ENCODE measurements at places on chromosomes 2 and 18.

DNA sequence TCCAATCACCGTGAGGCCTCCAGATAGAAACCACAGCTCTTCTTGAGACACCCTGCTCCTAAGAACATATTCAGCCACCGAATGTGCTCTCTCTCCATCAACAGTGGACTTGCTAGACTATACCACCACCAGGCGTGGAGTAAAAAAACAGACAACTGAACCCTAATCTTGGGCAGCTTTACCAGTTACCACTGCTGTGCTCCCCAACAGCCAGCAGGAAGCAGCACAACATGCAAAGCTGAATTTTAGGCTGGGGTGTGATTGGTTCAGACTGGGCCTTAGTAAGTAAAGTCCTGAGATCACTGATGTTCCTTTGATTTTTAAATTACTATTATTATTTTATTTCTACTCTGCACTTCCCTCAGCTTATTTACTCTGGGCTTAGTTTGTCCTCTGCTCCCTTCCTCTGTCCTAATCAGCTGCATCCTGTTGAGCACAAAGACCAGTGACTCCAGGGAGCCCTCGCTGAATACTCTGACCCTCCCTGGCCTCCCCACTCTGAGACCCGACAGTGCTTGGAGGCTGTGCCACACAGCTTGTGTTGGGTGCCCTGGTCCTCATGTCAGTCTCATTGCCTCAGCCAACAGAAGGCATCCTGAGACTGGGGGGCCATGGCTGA, 21.9 kb downstream of the MRPL35 start:
- DNase-seq: peak; percentile 80

DNA sequence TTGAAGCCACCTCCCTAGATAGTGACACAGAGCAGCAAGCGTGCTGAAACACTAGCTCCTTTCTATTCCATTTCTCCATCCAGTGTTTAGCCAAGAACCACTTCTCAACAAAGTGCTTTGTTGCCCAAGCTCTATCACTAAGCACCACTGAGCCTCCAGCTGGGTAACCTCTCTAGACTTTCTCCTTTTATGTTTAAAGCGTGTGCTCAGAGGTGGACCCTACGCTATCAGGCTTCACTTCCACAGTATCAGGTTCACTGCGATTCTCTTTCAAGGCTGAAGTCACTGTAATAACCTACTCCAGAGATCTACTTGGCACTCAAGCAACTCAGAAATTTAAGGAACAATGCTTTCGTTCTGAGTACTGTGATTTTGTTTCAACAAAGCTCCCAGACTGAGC, 197.9 kb downstream of the LNPK start:
- DNase-seq: no peak

DNA sequence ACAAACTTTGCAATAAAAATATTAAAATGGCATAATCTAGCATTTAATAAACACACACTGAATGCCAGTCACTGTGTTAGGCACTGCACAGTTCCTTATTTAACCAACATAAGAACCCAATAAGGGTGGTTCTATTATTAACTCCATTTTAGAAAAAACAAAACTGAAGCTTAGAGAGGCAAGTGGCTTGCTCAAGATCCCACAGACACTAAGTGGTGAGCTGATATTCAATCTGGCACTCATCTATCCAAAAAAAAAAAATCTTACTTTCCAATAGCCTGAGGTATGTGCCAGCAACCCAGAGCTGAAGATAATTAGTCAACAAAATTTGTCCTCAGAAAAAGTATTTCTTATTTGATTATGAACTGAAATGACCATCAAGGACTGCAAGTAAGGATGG, 799 bp downstream of the CYTIP start:
- DNase-seq: no peak

DNA sequence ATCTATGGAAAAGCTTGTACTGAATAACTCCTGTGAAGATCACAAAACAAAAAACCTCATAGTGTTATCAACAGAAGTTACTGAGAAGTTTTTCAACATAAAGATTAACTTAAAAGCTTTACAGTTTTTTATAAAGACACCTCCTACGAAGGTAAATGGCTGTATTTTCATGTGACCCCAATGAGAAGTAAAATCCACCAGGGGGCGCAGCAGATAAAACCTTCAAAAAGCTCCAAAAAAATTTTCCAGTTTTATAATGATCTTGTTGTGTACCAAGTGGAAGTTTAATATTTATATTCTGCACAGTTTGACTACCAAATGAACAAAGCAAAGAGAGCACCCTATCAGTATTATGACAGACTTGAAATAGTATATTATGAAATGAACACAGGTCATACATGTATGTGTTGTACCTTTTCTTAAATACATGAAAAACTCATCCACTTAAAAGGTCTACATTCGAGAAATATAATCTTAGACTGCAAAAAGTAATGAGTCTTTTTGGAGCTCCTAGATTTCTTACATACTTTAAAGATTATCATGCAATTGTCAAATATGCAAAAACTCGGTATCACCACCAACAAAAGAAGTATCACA, 38.5 kb downstream of the PNO1 start:
- peak; percentile 81 for DNase-seq

- no peak for DNase-seq
These were observed 24.1 kb downstream of the MRPL35 start for GRCh38 chr2:86223140-86223926.

GRCh38 chr2:47301277-47301618, 101.7 kb upstream of the MSH2 start:
- no peak for DNase-seq

DNA sequence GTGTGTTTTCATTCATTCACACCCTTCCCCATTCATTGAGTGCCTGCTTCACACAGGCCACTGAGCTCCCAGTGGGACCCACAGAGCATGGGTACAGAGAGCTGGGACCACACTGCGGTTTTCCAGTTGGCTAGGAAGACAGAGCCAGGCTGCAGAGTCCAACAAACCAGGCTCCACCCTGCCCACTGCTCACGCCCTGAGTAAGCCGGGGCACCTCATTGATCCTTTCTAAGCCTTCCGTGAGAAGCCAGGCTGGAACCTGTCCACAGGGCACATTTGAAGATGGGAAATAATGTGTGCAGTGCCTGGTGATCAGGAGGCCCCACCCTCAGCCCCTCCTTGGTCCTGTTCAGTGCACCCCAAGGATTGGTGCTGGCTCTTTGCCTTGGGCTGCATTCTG, 13.5 kb downstream of the KCNIP3 start:
- DNase-seq: no peak

DNA sequence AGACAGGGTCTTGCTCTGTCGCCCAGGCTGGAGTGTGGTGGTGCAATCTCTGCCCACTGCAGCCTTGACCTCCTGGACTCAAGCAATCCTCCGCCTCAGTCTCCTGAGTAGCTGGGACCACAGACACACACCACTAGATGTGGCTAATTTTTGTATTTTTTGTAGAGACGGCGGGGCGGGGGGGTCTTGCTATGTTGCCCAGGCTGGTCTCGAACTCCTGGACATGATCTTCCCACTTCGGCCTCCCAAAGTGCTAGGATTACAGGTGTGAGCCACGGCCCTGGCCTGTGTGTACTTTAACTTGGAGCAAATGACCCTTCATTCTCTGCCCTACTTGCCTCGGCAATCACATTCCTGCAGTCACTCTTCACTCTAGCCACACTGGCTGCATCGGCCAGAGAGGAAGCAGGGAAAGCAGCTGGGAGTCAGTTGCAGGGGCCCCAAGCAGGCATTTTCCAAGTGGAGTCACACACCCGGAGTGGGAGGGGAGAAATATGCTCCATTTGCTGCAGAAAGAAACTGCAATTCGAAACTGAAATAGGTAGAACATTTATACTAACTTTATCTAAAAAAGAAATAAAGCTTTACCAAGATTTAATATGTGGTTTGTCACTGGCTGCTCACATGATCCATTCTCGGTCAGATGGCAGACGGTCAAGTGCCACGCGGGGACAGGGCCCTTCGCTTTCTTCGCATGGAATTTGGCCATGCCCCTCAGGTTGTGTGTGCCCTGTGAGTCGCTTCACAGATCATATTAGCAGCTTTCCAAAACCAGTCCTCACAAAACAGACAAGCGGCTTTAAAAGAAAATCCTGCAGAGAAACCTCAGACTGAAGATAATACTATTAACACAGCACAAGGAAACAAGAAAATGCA, 37.1 kb downstream of the FAM161A start:
- DNase-seq: no peak

GRCh38 chr2:156430980-156431358, 5.2 kb upstream of the GPD2 start:
- DNase-seq: peak; percentile 47

DNA sequence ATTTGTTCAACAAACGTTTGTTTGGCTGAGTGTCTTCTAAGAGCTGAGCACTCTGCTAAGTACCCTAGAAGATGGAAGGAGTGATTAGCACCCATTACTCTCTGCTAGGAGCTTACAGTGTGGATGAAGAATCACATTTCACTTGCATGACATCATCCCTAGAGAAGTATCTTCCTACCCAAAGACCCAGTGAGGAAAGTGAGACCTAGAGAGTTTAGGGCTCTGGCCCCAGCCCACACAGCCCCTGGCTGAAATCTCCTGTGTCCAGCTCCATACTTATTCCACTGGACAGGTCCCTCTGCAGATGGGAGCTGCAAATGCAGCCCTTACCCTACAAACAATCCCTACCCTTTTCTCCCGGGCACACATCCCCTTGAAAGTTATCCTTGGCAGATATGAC, 26.8 kb upstream of the EPAS1 start:
- no peak for DNase-seq

GRCh38 chr2:214587442-214587841, 176.6 kb downstream of the VWC2L start:
- DNase-seq: peak; percentile 4

DNA sequence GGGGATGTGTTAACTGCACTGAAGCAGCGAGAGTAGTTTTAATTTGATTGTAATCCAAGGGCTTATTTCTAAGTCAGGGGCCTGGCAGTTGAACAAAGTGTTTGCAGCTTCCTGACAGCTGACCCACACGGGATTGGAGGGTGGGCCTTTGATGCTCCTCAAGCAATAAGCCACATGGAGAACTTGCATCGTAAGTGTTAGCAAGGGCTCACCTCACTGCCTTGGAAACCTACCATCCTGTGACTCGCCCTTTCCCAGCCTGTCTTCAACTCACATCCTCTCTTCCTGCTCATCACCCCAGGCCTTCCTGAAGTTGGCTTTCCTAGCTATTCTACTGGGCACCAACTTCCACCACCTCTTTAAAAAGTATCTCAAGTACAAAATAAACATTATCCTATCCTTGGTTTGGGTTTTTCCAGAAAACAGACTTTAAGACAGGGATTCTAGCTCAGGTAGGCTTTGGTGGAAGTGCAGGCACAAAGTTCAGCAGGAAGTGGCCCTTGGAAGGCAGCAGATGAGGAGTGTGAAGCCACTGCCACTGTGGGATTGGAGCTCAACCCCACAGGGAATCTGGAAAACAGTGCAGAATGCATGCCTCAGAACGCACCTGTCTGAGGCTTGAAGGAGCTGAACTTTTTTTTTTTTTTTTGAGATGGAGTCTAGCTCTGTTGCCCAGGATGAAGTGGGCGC, 31.6 kb downstream of the B3GNT2 start:
- DNase-seq: no peak

GRCh38 chr2:32988525-32988924, 41.8 kb downstream of the LTBP1 start:
- no peak for DNase-seq

GRCh38 chr2:117661619-117662018, 152.9 kb upstream of the DDX18 start:
- no peak for DNase-seq

- DNase-seq: peak; percentile 97
These were observed at the start of gene EIF5B for GRCh38 chr2:99337113-99338028. EIF5B (plus strand) TSS chr2:99337389; CDS start chr2:99337555, 166 bp downstream.

DNA sequence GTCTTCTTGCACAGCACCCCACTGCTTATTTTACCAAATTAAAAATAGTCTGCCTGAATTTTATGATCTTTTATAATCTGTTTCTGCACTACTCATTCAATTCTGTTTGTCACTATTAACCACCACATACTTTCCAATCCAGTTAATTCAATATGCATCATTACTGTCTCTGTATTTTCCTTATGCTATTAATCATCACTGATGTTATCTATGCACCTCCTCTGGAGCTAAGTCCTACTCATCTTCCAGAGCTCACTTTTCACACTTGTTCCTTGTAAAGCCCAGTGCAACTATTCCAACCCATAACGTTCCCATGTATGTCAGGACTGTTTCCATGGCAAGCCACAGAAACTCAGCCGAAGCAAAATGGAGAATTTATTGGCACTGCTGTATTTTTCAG, 713.6 kb downstream of the PLCL1 start:
- no peak for DNase-seq

DNA sequence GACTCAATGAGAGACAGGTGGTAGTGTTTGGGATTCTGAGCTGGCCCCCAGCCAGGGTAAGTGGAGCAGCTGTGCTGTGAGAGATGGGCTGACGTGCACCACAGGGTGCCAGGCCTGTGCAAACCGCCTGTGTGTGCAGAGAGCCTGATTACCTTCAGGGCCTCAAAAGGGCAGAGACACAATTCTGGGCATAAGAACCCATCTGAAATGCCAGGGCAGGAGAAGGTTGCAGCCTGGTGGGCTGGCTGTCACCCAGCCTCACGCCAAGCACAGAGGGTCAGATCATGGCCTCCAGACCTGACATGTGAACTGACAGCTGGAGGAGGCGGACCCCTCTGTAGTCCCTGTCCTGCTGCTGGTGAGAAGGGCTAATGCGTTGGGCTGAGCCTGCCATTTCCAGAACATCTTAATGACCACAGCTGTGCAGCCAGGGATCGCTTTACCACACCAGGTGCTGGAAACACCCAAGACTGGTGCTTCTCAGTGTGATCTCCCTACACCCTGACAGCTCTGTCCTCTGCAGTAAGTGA, 100.9 kb downstream of the ARL4C start:
- DNase-seq: no peak

DNA sequence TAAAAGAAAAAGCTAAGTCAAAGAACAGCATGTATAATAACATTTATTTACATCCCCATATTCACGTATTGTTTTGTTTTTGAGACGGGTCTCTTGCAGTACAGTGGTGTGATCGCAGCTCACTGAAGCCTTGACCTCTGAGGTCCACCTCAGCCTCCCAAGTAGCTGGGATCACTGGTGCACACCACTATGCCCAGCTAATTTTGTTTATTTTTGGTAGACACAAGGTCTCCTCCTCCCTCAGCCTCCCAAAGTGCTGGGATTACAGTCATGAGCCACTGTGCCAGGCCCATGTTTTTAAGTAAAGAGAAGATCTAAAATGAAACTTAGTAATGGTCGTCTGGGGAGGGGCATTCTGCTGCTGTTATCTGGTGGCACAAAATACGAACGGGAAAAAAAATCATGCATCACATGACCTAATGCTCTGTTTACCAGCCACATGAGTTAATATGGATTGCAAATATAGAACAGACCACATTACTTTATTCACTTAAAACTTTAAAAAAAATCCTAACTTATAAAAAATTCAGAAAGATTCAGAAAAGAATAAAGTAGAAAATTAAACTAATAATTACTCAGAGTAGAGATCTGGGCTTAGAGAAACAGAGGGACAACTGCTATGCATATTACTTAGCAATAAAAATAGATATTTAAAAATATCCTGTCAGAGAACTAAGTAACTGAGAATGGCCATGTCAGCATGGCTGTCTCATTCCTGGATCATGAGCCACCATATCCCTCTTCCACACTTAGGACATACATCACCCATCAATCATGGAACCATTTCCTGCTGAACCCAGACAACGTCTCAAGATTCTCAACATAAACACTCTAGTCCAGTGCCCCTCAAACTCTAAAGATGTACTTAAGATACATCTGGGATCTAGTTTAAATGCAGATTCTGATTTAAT, 7.3 kb downstream of the MMADHC start:
- DNase-seq: peak; percentile 32
